ENCODE measurements at places on chromosomes 4 and X.

GRCh38 chr4:56465599-56466295 lies 1.7 kb upstream of the SRP72 start:
- DNase-seq: no peak

DNA sequence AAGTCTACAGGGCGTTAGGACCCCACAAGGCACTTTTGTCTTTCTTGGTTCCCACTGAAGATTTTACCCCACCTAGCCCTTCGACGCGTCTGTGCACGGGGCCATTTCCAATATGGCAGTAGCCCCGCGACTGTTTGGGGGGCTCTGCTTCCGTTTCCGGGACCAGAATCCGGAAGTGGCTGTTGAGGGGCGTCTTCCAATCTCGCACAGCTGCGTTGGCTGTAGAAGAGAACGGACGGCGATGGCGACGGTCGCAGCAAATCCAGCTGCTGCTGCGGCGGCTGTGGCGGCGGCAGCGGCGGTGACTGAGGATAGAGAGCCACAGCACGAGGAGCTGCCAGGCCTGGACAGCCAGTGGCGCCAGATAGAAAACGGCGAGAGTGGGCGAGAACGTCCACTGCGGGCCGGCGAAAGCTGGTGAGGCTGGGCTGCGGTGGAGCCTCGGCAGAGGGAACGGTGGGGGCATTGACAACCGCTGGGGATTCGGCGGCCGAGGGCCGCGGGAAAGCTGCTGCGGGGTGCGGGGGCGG lies at the start of gene USP11:
Gene USP11, plus strand, starts transcription at position 207 of the 530 bp plus-strand sequence. Its CDS starts 35 bp downstream, at position 242.
- DNase-seq: no peak

- DNase-seq: no peak
Observed at GRCh38 chr4:14920759-14921320, 81.4 kb upstream of the CPEB2 start.

- no peak for DNase-seq
Observed at GRCh38 chr4:75930152-75930551, 10.7 kb downstream of the NAAA start.

DNA sequence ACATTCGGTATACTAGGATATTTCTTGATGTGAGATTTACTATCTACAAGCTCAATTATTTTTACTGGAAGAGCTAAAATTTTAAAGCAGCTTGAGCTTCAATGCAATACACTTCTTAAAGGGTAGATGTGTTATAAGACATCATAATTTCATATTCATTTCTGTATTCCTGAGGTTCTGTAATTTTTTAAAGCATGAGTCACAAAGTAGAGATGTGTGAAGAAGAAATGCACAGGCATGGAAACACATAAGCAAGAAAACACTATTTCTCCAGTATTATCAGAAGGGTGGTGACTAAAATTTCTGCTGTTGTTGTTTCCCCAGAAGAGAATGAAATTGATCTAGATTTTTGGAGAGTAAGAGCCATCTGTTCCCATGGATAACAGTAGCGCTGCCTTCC lies 72.6 kb downstream of the INPP4B start:
- DNase-seq: no peak

GRCh38 chr4:109877400-109877799 lies 29.5 kb downstream of the LRIT3 start:
- no peak for DNase-seq

- DNase-seq: no peak
Observed at GRCh38 chr4:38683276-38683675, 19.3 kb downstream of the KLF3 start.

DNA sequence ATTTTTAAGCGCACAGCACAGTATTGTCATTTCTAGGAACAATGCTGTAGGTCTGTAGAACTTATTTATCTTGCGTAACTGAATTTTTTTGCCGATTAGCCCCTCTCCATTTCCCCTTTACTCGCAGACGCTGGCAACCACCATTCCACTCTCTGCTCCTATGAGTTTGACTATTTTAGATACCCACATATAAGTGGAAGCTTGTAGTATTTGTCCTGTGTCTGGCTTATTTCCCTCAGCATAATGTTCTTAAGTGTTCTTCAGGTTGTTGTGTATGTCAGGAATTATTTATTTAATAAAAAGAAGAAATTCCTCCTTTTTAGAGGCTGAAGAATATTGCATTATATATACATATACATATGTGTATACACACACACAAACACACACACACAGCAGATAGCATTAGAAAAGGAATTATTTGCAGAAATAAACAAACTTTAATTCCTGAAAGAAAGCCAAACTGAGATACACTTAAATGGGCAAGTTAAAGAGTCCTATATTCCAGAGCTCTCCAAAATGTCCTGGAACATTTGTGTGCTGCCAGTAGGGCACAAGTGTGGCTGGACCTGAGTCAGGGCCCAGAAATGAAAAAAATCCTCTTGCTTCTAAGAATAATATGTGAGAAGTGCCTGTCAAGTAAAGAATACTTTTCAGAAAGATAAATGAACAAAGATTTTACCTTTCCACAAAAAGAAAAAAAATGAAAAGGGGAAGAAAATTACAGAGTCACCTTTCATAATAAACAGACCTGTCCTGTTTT lies 4.5 kb upstream of the ZNF330 start:
- DNase-seq: no peak

GRCh38 chr4:165294907-165295306 lies 32.6 kb upstream of the MSMO1 start:
- DNase-seq: no peak

- no peak for DNase-seq
Observed at GRCh38 chrX:107755721-107756120, 19.9 kb downstream of the TSC22D3 start.

DNA sequence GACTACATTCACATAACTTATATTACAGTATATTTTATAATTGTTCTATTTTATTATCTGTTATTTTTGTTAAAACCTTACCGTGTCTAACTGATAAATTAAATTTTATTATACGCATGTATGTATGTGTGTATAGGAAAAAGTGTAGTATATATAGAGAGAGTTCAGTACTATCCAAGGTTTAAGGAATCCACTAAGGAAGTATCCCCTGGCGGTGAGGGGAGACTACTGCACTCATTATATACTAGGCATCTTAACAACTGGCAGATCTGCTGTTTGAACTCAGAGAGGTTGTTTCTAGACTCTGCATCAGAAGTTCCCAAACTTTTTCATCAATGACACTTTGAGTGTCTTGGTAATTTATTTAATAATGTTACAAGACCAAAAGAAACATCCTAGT lies 70.9 kb downstream of the NDST4 start:
- DNase-seq: no peak

- no peak for DNase-seq
Observed at GRCh38 chr4:64464581-64464980, 55.3 kb upstream of the TECRL start.

- DNase-seq: no peak
Observed at GRCh38 chr4:127856813-127857447, 23.8 kb upstream of the PLK4 start.

- DNase-seq: no peak
Observed at GRCh38 chrX:150228431-150228830, 134.7 kb upstream of the MAMLD1 start.

GRCh38 chrX:138020941-138021340 lies 455.0 kb downstream of the ZIC3 start:
- no peak for DNase-seq

DNA sequence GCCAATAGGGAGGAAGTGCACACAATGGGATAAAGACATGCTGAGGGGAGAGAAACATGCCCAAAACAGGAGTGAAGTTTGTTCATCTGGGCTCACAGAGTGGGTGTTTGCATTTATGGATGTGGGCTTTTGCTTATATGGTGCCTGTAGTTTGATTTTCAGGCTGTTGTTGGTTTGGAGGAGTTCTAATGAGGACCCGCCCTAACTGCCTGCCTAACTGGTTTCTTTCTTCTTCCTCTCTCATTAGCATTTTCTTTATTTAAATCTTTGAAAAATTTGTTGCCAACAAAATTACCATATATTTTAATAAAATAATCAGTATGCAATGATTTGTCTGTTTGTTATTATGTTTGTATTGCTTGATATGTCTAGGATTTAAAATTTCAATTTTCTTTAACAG lies 1965.8 kb downstream of the C4orf33 start:
- no peak for DNase-seq

- no peak for DNase-seq
Observed at GRCh38 chrX:50475208-50475607, 4.6 kb upstream of the DGKK start.

- DNase-seq: no peak
Observed at GRCh38 chr4:19372390-19372789, 879.3 kb upstream of the SLIT2 start.

GRCh38 chr4:25310803-25311166 lies 1.8 kb upstream of the ZCCHC4 start:
- no peak for DNase-seq
